ENCODE measurements at places on chromosomes 5 and 9.

- no peak for DNase-seq
Observed at GRCh38 chr5:42597318-42597937, 159.2 kb upstream of the CCDC152 start.

GRCh38 chr9:76943054-76943453 lies 37.1 kb upstream of the PRUNE2 start:
- no peak for DNase-seq

GRCh38 chr5:36300191-36300926 lies 1.3 kb downstream of the RANBP3L start:
- no peak for DNase-seq

- no peak for DNase-seq
Observed at GRCh38 chr5:176941951-176942350, 42.8 kb upstream of the HK3 start.

- peak; percentile 55 for DNase-seq
Observed at GRCh38 chr9:12633016-12633765, 60.0 kb upstream of the TYRP1 start.

GRCh38 chr5:61637566-61637965 lies 305.5 kb downstream of the ZSWIM6 start:
- no peak for DNase-seq

DNA sequence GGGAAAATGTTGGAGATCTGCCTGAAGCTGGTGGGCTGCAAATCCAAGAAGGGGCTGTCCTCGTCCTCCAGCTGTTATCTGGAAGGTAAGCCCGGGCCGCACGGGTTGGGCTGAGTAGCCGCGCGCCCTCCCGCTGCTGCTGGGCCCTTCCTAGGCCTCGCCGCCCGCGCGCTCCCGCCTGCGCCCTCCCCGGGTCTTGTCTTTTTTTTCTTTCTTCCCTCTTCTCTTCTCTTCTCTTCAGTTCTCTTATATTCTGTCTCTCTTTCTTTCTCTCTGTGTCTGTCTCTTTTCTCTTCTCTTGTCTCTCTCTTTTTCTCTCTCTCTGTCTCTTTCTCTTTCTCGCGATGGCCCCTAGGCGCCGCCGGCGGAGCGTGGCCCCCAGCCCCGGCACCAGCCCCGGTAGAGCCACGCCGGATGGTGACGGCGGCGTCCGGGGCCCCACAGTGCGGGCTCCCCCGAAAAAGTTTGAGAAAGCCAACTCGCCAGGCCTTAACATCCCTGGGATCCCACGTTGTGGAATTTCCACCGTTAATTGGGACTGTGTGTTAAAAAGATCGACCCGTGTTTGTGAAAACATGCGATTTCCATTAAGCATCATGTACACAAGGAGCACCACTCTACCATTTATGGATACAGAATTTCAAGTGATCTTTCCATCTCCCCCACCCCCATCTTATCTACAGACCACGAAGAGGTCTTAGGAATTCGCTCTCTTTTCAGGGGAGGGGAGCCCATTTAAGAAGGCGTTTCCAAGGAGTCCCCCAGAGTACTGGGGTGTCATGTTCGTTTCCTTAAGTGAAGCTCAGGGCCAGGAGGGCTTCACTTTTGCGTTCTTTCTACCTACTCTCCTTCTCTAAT lies 616 bp downstream of the ABL1 start:
- peak; percentile 35 for DNase-seq
